ENCODE measurements at places on chromosomes 4 and X.

- no peak overlapping the region for H3K27ac ChIP-seq
- no peaks in the 10 kb centered on the region for H3K4me1 ChIP-seq
- H3K27me3 ChIP-seq = no peaks in the 10 kb centered on the region
- H3K36me3 ChIP-seq = no peaks in the 10 kb centered on the region
- no peak for DNase-seq
Observed at GRCh38 chrX:3010532-3010931, 4.2 kb downstream of the ARSH start.

- H3K4me1 ChIP-seq = no peaks in the 10 kb centered on the region
- no peak overlapping the region for H3K4me3 ChIP-seq
- DNase-seq = no peak
- no peak overlapping the region for H3K27ac ChIP-seq
- H3K27me3 ChIP-seq = no peaks in the 10 kb centered on the region
Observed at GRCh38 chr4:16196482-16197393, 29.5 kb downstream of the TAPT1 start.

DNA sequence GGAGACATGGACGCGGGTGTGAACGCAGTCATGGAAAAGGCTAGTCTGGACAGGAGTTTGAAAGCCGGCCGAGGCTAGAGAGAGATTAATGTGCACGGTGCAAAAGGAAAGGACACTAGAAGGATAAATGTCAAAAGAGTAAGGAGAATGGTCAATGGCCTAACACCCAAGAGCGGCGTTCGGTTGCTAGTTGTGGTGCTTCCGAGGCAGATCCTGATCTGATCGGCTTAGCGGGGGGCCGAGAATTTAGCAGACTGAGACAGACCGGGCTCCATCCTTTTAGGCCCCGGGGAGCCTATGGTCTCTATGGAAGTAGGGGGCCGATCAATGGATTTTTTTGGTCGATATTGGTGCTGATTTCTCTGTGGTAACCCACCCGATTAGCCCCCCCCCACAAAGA is 6.9 kb downstream of the GAGE10 start:
- no peak overlapping the region for H3K4me3 ChIP-seq
- no peaks in the 10 kb centered on the region for H3K36me3 ChIP-seq
- DNase-seq = no peak
- no peaks in the 10 kb centered on the region for H3K27me3 ChIP-seq

- H3K27me3 ChIP-seq = no peaks in the 10 kb centered on the region
- DNase-seq = no peak
- H3K36me3 ChIP-seq = no peaks in the 10 kb centered on the region
- no peak overlapping the region for H3K4me3 ChIP-seq
- no peaks in the 10 kb centered on the region for H3K4me1 ChIP-seq
- no peak overlapping the region for H3K27ac ChIP-seq
Observed at GRCh38 chrX:63299596-63299995, 51.5 kb downstream of the SPIN4 start.

DNA sequence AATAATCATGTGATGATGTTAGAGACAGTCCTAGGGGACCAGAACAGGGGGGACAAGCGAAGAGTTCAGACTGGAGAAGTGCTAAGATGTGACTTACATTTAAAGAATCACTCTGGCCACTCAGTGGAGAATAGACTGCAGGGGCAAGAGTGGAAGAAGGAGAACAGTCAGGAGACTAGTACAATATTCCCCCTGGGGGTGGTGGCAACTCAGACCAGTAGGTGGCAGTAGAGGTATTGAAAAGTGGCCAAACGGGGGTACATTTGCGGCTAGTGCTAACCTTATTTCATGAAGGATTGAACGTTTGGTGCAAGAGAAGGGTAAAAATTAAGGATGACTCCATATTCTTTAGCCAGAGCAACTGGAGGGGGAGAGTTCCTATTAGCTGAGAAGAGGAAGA is 2.7 kb upstream of the BMX start:
- DNase-seq = peak; percentile 43
- peaks cover 3% of the 10 kb centered on the region for H3K27me3 ChIP-seq
- no peaks in the 10 kb centered on the region for H3K36me3 ChIP-seq
- H3K4me3 ChIP-seq = no peak overlapping the region

DNA sequence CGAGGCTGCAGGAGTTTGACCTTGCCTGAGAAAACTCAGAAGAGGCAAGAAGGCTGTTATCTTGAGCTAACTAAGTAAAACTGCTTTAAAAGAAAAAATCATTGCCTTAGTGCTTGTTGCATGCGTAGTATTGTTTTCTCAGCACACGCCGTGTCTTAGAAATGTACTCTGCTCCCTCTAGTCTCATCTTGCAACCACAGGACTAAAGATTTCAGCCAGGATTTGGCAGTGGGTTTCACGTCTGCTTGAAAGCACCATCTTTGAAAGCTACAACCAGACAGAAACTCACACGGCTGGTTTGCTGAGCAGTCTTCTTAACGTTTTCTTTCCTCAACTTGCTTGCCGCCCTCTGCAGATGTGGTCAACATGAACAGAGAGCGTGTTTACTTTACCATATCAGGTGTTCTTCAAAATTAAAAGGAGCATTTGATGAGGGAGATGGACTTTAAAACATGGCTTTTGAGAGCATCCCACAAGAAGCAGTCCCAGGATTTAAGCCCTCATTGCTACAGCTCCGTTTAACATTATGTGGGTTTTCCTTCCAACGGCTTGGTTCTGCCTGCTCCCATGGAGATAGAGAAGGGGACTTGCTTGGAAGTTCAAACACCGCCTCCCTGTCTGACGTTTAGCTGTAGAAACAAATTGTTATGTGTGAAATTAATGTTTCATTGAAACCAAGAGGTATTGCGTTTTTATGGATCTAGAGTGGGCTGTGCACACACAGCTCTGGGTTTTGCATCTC is 3.4 kb downstream of the SORCS2 start:
- no peak overlapping the region for H3K4me3 ChIP-seq
- H3K27ac ChIP-seq = no peak overlapping the region
- peaks cover 4% of the 10 kb centered on the region for H3K27me3 ChIP-seq
- H3K4me1 ChIP-seq = peaks cover 6% of the 10 kb centered on the region
- H3K36me3 ChIP-seq = no peaks in the 10 kb centered on the region
- DNase-seq = no peak

- no peaks in the 10 kb centered on the region for H3K4me1 ChIP-seq
- H3K27ac ChIP-seq = no peak overlapping the region
- H3K4me3 ChIP-seq = no peak overlapping the region
- DNase-seq = peak; percentile 53
Observed at GRCh38 chrX:51144828-51145442, 187.7 kb upstream of the NUDT10 start.

DNA sequence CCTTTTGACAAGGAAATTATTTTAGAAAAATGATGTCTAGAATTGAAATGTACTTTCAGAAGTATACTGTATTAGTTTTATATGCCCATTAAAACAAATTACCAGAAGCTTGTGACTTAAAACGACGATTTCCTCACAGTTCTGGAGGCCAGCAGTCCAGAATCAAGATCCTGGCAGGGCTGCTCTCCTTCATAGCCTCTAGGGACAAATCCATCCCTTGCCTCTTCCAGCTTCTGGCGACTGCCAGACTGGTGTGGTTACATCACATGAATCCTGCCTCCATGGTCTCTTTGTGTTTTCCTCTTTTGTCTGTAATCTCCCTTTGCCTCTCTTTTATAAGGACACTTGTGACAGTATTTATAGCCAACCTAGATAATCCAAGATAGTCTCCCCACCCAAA is 97.1 kb downstream of the IQCM start:
- no peaks in the 10 kb centered on the region for H3K4me1 ChIP-seq
- H3K27me3 ChIP-seq = no peaks in the 10 kb centered on the region
- no peaks in the 10 kb centered on the region for H3K36me3 ChIP-seq
- DNase-seq = no peak
- no peak overlapping the region for H3K4me3 ChIP-seq

- no peak for DNase-seq
- peak overlapping the region; percentile 82 for H3K27ac ChIP-seq
- H3K27me3 ChIP-seq = no peaks in the 10 kb centered on the region
Observed at GRCh38 chr4:184649971-184650855, 675 bp downstream of the PRIMPOL start.

DNA sequence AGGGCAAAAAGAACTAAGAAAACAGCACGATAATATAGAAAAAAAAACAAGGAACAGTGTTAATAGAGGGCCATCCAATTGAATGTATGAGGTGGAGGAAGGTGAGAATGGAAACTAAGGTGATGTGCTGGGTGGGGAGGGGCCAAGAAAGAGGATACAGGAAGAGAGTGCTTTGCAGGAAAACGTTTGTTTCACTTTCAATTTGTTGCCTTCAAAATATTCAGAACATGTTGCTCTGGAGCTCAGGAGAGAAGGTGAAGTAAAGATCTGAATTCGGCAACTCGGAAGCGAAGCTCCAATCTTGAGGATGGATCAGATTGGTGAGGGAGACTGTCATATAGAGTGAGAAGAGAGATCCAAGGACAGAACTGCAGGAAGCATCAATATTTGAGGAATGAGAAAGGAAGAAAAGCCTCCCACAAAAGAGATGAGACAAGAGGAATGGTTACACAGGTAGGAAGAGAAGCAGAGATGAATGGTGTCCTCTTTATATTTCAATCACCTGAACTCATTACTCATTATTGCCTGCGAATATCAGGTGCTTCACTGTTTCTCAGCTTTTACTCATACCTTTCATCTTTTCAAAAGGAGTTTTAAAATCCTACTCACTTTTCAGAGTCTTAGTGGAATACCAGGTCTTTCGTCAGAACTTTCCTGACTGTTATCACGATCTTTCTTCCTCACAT is 14.7 kb upstream of the SEC24D start:
- peaks cover 5% of the 10 kb centered on the region for H3K27me3 ChIP-seq
- peak overlapping the region; percentile 65 for H3K27ac ChIP-seq
- H3K4me1 ChIP-seq = peaks cover 19% of the 10 kb centered on the region
- peak; percentile 36 for DNase-seq

GRCh38 chr4:103306870-103307375 is 108.8 kb upstream of the CENPE start:
- no peak for DNase-seq
- no peaks in the 10 kb centered on the region for H3K4me1 ChIP-seq
- no peaks in the 10 kb centered on the region for H3K27me3 ChIP-seq
- H3K4me3 ChIP-seq = no peak overlapping the region
- no peaks in the 10 kb centered on the region for H3K36me3 ChIP-seq

GRCh38 chrX:119231936-119232445 is 4.1 kb upstream of the PGRMC1 start:
- no peaks in the 10 kb centered on the region for H3K36me3 ChIP-seq
- H3K27me3 ChIP-seq = no peaks in the 10 kb centered on the region
- H3K4me3 ChIP-seq = no peak overlapping the region

- H3K27me3 ChIP-seq = no peaks in the 10 kb centered on the region
- no peaks in the 10 kb centered on the region for H3K4me1 ChIP-seq
- no peak overlapping the region for H3K4me3 ChIP-seq
- DNase-seq = no peak
Observed at GRCh38 chr4:144115519-144115918, 25.0 kb downstream of the GYPA start.

DNA sequence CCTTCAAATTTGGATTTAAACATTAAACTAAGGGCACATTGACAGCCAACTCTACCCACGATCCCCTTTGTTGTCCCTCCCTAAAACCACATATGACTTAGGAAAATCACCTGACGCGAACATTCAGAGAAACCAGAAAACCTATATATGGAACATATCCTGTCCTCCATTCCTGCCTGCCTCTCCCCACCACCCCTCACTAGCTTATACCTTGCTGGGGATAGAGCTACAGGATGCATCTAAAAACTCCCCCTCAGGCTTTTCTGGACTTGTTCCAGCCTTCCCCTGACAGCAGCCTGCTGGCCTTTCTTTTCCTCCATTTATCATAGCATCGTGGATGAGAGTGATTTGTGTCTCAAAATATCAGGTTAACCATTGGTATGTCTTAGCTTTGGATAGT is 8.8 kb downstream of the STK26 start:
- H3K4me1 ChIP-seq = no peaks in the 10 kb centered on the region
- no peak overlapping the region for H3K4me3 ChIP-seq

DNA sequence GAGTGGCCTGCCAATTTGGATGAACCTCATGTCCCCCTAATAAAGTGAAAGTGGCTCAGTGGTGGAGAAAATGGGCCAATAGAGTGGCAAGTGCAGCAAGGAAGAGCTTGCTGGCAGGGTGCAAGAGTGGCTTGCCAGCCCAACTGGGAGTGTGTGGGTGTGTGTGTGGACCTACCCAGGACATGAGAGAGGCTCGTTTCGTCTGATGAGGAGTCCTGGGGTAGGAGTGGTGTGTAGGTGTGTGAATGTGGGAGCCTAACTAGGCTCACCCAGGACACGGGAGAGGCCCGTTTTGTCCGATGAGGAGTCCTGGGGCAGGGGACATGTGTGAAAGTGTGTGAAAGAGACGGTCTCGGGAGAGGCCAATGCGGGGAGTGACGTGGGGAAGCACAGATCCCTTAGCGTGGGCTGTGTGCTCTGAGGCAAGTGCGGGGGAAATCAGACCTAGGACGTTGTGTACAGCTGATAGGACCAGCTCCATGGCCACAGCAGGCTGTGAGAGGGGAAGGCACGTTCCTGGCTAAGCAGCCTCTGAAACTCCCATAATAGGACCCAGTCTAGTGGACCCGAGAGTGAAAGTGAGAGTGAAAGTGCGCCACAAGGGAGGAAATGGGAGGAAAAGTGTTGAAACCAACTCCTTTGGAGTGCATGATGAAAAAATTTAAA is 5.3 kb downstream of the GAGE10 start:
- DNase-seq = no peak
- H3K4me3 ChIP-seq = peak overlapping the region; percentile 83
- peak overlapping the region; percentile 74 for H3K27ac ChIP-seq
- H3K27me3 ChIP-seq = no peaks in the 10 kb centered on the region
- H3K4me1 ChIP-seq = peaks cover 9% of the 10 kb centered on the region
- no peaks in the 10 kb centered on the region for H3K36me3 ChIP-seq

GRCh38 chrX:9786798-9787635 is 788 bp downstream of the SHROOM2 start:
- no peak overlapping the region for H3K27ac ChIP-seq
- no peaks in the 10 kb centered on the region for H3K36me3 ChIP-seq
- H3K27me3 ChIP-seq = peaks cover 5% of the 10 kb centered on the region
- H3K4me1 ChIP-seq = no peaks in the 10 kb centered on the region
- no peak overlapping the region for H3K4me3 ChIP-seq

- no peak overlapping the region for H3K27ac ChIP-seq
- H3K4me1 ChIP-seq = peaks cover 21% of the 10 kb centered on the region
- no peak overlapping the region for H3K4me3 ChIP-seq
- no peak for DNase-seq
- H3K36me3 ChIP-seq = no peaks in the 10 kb centered on the region
Observed at GRCh38 chr4:88286897-88287296, 2.5 kb upstream of the PPM1K start.

DNA sequence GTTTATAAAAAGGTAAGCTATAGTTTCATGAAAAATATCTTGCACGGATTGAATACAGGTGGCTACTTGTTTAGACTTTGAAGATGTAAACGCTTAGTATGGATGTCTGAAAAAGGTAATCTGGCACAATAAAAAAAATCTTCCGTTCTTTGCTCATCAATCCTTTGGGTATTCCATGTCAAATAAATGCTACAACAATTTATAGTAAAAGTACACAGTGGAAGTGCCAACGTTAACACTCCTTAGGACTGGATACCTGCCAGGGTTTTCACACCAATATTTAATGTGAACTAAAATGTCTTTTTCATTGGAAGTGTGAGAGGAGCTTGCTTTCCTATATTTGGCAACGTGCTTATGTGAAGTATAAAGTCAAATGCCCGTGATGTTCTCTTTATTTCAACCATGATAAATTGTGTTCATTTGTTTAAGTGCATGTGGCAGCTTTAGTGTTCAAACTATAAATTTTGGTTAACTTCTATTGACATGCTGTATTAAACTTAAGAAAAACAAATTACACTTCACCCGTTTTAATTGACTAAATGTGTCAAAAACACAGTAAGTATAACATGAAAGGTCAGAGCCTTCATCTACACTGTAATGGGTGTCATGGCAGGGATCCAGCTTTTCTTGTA is 121.7 kb upstream of the HAND2 start:
- no peaks in the 10 kb centered on the region for H3K4me1 ChIP-seq
- DNase-seq = no peak

Data from CD4-positive, CD25-positive, alpha-beta regulatory T cell (primary cell).